ENCODE measurements at places on chromosomes 13 and 19.

DNA sequence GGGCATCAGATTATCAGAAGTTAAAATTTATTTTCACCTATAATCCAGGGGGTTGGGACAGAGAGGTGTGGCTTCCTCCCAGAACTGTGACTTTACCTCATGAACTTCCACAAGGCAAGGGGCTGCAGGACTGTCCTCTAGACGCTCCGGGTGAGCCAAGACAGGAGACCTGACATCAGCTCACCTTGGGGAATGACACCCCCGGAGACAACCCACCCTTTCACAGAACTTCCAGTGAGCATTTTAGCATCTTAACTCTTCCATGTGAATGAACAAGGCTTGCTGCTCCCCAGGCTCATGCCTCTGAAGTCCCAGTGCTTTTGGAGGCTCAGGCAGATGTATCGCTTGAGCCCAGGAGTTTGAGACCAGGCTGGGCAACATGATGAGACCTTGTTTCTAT lies 29.4 kb upstream of the TFDP1 start:
- no peak for DNase-seq

- no peak for DNase-seq
Observed at GRCh38 chr13:74070065-74070464, 64.1 kb downstream of the KLF12 start.

DNA sequence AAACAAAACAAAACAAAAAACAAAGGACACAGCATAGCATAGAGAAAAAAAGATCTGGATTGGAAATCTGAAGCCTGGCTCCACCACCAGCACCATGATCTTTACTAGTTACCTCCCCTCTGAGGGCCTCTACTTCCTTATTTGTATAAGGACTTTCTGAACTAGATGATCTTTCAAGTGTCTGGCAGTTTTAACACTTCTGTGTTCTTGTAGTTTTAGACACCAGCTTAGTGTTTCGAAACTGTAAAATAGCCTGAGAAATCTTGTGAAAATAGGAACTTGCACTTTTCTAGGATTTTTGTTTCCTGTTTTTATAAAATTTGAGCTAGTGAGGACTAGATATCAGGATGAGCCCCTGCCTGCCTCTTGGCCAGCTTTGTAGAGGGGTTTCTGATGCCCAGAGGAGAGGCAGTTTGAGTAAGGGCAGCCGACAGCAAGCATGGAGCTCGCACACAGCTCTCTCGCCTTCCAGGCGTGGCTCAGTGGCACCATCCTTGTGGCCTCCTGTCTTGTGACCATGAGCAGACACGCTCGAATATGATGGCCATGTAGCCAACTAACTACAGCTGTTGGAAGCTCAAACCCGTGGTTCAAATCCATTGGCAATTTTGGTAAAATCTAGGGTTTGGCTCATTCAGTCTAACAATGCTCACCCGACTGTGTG lies 319.0 kb downstream of the KCNRG start:
- DNase-seq, result no peak

DNA sequence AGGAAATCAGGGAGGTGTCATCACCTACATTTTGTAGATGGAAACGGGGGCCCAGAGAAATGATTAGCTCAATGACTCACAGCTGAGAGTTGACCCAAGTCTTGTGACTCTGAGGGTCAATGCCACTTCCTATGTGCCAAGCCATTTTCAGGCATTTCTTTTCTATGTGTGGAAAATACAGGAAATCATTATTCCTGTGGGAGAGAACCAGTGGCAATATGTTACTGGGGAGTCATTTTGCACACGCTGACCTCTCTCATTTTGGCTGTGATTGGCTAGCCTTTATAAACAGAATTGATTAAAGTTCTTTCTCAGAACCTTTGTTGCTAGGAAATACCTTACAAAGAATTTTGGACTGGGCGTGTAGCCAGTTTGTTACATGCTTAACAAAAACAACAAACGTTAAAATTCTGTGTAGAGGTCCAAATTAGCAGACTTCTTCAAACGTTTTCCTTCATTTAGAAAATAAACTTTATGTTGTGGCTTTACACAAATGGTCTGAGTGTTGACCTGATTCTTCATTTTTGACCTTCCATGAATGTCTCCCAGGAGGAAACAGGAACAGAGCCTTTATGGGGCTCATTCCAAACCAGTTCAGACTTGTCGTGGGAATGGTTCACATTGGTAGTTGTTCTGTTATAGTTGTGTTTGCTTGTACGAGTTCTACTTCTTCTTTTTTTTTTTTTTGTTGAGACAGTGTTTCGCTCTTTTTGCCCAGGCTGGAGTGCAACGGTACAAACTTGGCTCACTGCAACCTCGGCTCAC lies 11.4 kb downstream of the PCCA start:
- DNase-seq, result no peak

GRCh38 chr13:51988988-51989618 lies 22.1 kb downstream of the ATP7B start:
- DNase-seq, result no peak

GRCh38 chr13:93462151-93462550 lies 235.5 kb downstream of the GPC6 start:
- no peak for DNase-seq

DNA sequence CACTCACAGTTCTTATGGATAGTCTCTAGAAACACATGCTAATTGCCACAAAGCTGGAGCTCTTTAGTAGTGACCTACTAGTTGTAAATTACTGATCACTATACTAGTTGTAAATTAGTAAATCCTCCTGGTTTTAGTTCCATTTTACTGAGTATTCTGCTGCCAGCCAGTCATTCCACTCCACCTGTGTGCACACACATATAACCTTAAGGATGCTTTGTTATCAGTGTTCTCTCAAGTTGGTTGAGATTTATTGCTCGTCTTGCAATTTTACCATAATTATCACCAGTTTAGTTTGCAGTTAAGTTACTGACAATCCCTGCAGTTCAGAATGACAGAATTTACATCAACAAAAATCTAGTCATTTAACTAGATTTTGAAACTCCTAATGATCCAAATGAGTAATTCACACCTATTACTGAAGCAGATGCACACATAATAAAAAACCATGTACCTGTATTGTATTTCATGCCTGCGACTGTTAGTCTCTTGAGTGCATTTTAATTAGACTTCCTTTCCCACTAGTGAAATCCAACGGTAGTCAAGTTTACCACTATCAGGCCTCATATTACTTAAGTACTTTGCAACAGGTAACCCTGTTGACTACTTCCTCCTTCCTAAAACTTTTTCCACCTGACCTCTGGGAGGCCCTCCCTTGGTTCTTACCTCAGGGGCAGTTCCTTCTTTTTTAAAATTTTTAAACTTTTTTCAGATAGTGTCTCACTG lies 7.6 kb downstream of the TPT1 start:
- no peak for DNase-seq

GRCh38 chr19:50639121-50640112 lies at the start of gene SYT3:
Gene SYT3, minus strand, starts transcription at chr19:50639881. Its CDS starts 2,470 bp downstream, at chr19:50637411.
- no peak for DNase-seq

All from CMK (cell line).